ENCODE measurements at places on chromosomes 11 and 22.

DNA sequence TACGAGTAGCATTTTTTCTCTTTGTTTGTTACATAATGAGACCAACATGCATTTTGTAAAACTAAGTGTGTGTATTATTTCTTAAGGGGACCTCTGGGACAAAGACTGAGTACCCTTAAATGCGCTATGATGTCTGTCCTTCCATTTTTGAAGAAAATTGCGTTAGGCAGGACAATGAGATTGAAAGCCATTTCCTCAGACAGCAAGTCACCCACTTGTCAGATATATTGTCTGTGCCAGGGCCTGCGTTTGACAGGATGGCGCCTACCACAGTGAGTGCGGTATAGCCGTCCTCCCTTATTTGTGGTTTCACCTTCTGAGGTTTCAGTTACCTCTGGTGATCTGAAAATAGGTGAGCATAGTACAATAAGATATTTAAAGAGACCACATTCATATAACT, 2.2 kb downstream of the AP2A2 start:
- no peak for DNase-seq

DNA sequence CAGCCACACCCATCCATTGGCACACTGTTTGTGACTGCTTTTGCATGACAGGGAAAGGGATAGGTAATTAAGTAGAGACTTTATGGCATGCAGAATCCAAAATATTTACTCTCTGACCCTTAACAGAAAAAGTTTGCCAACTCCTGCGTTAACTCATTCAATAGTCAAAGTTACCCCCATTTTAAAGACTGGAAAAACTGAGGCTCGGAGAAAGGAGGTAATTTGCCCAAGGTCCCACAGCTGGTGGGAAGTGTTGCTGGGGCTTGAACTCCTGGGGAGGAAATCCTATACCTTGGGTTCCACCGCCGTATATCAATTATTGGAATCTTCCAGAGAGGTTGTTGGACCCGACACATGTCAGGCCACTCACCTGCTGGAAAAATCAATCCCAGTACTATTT, 29.9 kb downstream of the MN1 start:
- DNase-seq, result no peak

DNA sequence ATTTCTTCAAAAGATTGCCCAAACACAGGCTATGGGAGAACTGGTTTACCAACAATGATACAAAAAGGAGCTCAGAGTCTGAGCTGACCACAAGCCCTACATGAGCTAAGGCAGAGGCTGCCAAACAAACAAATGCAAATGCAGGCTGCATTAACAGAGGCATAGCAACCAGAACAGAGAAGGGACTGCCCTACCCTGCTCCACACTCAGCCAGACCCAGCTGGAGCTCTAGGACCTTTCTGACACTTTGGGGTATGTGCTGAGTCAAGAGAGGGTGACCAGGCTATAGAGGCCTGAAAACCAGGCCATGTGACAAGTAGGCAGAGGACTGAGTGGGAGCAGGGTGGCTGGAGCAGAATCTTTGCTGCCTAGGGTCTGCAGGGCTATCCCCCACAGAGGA, 17.8 kb upstream of the P2RY2 start:
- DNase-seq, result no peak

- no peak for DNase-seq
Measured at GRCh38 chr11:8267831-8268529, 4.3 kb upstream of the LMO1 start.

- DNase-seq, result no peak
Measured at GRCh38 chr11:34856251-34856650, 59.9 kb downstream of the APIP start.
